T-cell (primary cell): ENCODE measurements at places on chromosomes 7 and 10.

DNA sequence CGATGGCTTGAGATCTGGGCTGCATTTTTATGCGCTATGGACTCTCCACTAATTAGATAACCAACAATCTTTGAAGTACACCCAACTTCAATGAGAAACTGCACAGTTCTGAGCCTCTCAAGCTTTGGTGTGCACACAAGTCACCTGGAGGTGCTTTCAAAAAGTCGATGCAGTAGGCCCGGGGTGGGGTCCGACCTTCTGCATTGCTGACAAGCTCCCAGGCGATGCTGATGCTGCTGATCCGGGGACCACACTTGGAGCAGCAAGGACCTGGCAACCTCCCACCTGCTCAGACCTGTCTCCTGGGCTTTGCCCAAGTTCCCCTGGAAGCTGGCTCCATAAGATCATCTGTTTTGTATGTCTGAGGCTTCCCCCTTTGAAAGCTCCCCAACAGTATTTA is 10.7 kb downstream of the KIAA1549 start:
- no peaks in the 10 kb centered on the region for H3K27me3 ChIP-seq
- no peak for DNase-seq
- no peaks in the 10 kb centered on the region for H3K4me1 ChIP-seq
- no peaks in the 10 kb centered on the region for H3K36me3 ChIP-seq
- no peak overlapping the region for H3K27ac ChIP-seq

- no peak for DNase-seq
- H3K4me3 ChIP-seq: no peak overlapping the region
- no peaks in the 10 kb centered on the region for H3K36me3 ChIP-seq
- no peak overlapping the region for H3K27ac ChIP-seq
Measured at GRCh38 chr10:132964231-132964630, 21.9 kb upstream of the CFAP46 start.

GRCh38 chr10:46558122-46558391 is 1.6 kb upstream of the GPRIN2 start:
- H3K4me1 ChIP-seq: peaks cover 7% of the 10 kb centered on the region
- no peak for DNase-seq
- H3K27me3 ChIP-seq: no peaks in the 10 kb centered on the region
- no peak overlapping the region for H3K27ac ChIP-seq

DNA sequence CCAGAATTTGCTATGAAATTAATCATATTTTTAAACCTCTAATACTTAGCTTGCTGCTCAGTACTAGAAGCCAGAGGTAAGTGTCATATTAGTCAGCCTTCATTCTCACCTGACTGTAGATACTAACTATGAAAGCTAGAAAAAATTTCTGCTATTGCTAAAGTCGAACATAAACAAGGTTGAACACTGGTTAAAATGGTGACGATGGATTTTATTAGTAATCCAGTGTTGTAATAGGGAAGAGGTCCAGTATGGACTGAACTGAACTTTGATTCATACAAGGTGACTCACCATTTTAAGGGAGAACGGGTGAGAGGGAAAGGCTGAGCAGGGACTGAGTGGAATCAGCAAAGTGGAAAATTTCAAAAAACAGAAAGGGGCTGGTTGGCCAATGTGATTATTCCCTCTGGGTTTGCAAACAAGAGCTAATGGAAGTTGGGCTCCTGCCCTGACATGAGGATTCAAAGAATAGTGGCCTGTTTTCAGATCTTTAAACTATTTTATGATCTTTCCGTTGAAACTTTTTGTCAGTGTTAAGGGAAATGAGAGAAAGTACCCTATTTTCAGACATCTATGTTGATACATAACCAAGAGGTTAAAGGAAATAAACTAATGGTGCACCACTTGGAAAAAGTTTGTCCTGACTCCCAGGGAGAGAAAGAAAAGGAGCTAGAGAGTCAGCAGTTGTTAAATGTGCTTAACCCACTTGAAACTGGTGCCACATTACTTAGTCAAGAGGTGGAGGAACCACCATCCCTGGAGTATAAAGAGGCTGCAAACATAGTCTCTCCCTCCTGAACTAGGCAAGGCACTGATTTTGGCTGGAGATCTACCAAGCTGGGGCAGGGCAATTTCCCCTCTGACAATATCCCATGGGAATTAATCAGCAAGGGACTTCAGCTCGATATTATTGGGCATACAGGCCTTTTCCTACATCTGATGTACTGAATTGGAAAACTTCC is 15.3 kb upstream of the AKR1C1 start:
- H3K4me3 ChIP-seq: no peak overlapping the region
- no peak for DNase-seq
- H3K36me3 ChIP-seq: no peaks in the 10 kb centered on the region
- no peak overlapping the region for H3K27ac ChIP-seq
- H3K4me1 ChIP-seq: no peaks in the 10 kb centered on the region
- no peaks in the 10 kb centered on the region for H3K27me3 ChIP-seq

DNA sequence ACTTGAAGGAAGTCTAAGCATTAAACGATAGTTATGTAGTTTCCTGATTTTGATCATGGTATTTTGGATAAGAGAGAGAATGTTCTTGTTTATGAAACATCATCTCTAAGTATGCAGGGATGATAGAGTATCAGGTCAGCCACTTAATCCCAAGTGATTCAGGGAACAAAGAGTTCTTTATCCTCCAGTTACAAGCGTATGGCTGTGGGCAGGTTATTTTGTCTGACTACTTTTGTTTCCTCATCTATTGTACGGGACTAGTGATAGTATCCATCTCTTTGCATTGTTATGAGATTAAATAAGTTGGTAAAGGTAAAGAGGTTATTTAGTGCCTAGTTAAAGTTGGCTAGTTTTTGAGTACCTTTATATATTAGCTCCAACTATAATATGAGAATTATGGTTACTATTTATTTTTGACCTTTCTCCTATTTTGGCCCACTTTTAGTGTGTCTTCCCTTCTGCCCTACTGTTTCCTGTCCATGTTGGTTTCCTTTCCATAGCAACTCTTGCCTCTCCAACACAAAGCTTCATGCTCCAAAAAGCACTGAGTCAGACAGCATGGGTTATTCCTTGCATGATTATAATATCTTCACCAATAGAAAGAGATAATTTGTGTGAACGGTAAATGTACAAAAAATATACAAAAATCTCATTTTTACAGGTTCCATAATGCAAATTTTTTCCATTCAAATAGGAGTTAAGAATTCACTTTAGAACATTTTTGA is 65.4 kb downstream of the SP8 start:
- no peaks in the 10 kb centered on the region for H3K27me3 ChIP-seq
- H3K36me3 ChIP-seq: no peaks in the 10 kb centered on the region
- no peak overlapping the region for H3K27ac ChIP-seq
- no peak overlapping the region for H3K4me3 ChIP-seq

GRCh38 chr10:127303105-127303504 is 106.7 kb upstream of the INSYN2A start:
- peaks cover 20% of the 10 kb centered on the region for H3K27me3 ChIP-seq
- H3K27ac ChIP-seq: no peak overlapping the region
- H3K4me1 ChIP-seq: no peaks in the 10 kb centered on the region
- no peak for DNase-seq
- no peak overlapping the region for H3K4me3 ChIP-seq
